ENCODE measurements at places on chromosomes 1 and 21. TPM values are rescaled to one million over a fixed set of nuclear protein-coding genes. Genes with fewer than 3 reads are reported as not detected.

DNA sequence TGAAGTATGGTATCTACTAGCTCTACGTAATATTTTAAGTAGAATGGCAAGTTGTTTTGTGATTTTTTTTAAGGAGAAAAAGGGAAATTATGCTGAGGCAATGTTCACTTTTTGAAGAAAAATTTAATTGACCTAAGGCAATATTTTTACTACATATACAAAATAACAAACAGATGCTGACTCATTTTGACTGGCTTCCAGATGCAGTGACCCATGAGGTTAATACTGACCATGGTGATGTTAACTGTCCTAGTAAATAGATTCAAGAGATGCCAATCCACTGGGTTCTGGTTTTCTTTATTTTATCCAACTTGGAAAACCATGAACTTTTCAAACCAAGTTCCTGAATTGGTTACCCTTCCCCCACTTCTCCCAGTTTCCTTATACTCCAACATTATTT, 154.9 kb downstream of the CRB1 start:
- DNase-seq, result no peak

GRCh38 chr1:204493145-204493983, 1.2 kb downstream of the PIK3C2B start:
- DNase-seq, result no peak

The TMPRSS2 gene
- total RNA-seq, result 0.61 TPM

- peak; percentile 87 for DNase-seq
These were observed 9.6 kb downstream of the ACTRT2 start for GRCh38 chr1:3030663-3031381.

- DNase-seq, result no peak
These were observed 80.7 kb downstream of the DNTTIP2 start for GRCh38 chr1:93798291-93798690.
